MV-4-11 (cell line): ENCODE measurements at places on chromosomes 16 and 17.

GRCh38 chr16:47787696-47788095 is 326.6 kb downstream of the PHKB start:
- DNase-seq, result no peak

- no peak for DNase-seq
Observed at GRCh38 chr17:76935331-76935730, 67.1 kb downstream of the MGAT5B start.

DNA sequence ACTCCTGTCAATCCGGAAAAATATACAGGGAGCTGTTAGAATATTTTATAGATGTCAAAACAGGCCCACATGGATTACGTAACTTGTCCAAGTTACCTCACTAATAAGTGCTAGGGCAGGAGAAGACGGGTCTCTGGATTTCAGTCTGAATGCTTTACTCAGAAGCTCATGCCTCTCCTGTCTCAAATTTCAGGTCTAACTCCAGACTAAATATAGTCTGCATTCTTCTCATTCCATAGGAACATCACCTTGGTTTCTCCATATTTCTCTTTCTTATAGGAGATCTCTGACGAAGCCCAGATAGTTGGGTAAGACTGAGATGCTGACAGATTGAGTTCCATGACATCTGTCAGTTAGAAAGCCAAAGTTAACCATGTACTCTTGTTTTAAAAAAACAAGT is 174.2 kb downstream of the STX8 start:
- no peak for DNase-seq

GRCh38 chr17:33151565-33151964 is 141.5 kb downstream of the ASIC2 start:
- no peak for DNase-seq

GRCh38 chr17:52885882-52886281 is 727.4 kb upstream of the CA10 start:
- no peak for DNase-seq

GRCh38 chr16:4578961-4579530 is 22.9 kb downstream of the C16orf96 start:
- no peak for DNase-seq

GRCh38 chr16:70781800-70782199 is 19.2 kb downstream of the VAC14 start:
- no peak for DNase-seq

DNA sequence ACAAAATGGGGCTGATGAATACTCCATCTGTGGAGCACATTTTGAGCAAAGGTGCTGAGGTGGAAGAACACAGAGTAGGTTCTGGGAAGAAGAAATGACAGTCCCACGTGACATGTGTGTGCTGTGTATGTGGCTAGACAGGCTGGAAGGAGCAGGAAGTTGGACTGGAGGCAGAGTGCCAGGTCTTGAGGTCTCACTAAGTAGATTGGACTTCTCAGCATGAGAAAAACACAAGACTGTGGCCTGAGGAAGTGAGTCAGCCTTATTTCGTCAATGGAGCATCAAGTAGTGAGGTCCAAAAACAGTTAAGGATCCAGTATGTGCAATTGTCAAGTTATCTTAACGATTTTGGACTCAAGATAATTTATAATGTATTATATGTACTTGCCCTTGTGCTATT is 736.5 kb downstream of the KCNJ2 start:
- peak; percentile 75 for DNase-seq
